ENCODE measurements at places on chromosomes 4 and X.

GRCh38 chr4:56241500-56241899 is 145.8 kb downstream of the AASDH start:
- DNase-seq = no peak

DNA sequence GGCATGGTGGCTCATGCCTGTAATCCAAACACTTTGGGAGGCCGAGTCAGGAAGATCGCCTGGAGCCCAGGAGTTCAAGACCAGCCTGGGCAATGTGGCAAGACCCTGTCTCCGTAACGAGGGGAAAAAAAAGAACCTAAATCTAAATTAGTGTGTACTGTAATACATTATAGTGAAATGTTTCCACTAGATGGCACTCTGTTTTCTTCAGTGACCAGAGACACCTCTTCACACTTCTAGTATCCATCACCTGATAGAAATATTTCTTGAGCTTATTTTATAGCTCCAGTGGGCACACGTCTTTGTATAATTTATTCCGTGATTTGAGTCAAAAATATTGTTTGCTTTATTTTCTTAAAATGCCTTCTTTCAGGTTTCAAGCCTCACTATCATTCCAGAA is 600.9 kb upstream of the DIPK2B start:
- no peak for DNase-seq

- no peak for DNase-seq
Measured at GRCh38 chr4:176383273-176384077, 63.7 kb downstream of the SPCS3 start.

- no peak for DNase-seq
Measured at GRCh38 chr4:170386971-170387370, 297.2 kb upstream of the AADAT start.

DNA sequence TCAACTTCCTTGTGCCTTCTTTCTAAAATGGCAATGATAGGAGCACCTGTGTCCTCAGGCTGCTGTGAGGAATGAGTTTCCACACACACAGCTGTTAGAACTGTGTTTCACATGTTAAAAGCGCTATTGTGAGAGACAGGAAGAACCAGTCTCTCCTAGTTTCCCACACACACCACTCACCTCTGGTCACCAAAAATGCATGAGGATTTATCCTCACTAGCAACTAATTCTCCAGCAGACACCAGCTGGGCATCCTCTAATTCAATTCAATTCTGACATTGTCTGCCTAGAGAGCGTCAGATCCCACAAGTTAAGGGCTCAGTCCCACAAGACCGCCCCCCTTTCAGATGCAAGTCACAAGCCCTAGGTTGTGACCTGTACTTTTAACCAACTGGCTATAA is 29.0 kb upstream of the SLC2A9 start:
- no peak for DNase-seq

DNA sequence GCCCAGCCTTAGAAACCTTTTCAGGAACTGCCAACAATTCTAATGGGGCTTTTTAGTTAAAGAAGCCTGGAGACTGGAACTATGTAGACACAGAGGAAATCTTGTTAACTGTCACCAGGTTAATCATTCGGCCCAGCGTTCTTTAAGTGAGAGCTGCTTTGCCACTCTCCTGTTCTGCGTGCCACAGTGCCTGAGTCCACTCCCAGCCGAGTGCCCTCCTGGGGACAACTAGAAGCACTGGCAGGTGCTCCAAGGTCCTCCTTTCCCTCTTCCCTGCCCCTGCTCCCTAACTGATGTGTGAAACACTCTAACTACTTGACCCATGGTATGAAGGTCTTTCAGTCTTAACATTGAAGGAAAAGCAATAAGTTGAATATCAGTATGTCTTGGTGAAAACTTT is 151.2 kb upstream of the TLL1 start:
- no peak for DNase-seq

DNA sequence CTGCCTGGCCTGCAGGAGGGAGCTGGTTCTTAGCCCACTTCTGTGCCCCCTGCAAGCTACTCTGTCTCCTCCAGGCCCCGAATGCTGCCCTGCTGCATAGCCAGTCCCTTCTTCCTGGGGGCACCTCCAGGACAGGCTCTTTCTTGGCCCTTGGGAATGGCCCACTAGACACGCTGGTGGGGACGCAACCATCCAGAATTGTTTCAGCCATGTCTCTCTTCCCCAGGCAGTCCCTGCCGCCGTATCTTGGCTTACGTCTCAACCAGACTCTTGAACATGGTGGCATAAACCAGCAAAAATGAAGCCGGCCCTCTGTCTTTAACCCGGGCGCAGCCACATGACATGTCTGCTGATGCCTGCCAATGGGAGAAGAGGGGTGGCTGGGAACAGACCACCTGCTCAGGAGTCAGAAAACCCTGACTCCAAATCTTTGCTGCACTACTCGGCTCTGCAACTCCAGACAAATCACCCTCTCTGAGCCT is 9.0 kb downstream of the LRPAP1 start:
- DNase-seq = no peak

DNA sequence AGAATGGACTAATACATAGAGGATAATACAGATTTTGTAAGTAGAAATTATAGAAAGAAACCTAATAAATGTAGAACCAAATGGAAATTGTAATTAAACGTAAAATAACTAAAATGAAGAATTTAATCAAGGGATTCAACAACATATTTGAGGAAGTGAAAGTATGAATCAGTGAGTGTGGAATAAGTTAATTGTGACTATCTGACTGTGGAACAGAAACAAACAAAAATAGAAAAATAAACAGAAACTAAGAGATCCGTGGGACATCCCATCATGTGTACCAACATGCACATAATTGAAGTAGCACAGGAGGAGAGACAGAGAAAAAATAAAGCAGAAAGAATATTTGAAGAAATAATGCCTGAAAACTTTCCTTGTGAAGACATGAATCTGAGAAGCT is 208.6 kb upstream of the TACR3 start:
- DNase-seq = no peak

DNA sequence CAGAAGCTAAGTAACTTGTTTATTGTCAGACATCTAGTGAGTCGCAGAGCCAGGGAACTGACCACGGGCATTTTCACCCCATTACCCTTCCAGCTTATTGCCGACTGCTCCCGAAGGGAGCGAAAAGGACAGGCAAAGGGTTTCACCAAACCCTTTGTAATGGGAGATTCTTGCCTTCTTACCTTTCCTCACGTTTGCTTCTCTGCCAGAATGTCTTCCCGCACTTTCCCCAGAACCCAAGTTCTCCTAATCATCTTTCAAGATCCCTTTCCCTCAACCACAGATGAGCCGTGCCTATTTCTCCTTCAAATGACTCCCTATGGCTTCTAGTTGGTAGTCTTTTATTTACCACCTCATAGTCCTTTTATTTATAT is 520 bp upstream of the SRP72 start:
- no peak for DNase-seq

DNA sequence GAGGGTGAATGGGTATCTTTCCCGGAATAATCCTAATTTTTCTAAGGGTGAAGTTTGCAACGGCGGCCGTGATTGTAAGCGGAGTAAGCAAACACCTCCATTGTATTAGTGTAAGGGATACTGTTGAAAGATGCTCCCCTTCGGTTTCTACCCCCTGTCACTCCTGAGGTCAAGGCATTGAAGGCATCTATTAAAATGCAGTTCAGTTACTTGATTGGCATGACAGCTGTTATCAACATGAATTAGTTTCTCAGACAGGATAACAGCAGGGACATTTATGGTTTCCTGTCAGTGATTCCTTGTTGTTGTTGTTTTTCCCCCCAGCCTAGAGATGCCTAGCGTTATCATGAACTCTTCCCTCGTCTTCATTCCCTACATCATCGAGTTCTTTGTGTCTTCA is 552 bp downstream of the SLC25A14 start:
- no peak for DNase-seq

DNA sequence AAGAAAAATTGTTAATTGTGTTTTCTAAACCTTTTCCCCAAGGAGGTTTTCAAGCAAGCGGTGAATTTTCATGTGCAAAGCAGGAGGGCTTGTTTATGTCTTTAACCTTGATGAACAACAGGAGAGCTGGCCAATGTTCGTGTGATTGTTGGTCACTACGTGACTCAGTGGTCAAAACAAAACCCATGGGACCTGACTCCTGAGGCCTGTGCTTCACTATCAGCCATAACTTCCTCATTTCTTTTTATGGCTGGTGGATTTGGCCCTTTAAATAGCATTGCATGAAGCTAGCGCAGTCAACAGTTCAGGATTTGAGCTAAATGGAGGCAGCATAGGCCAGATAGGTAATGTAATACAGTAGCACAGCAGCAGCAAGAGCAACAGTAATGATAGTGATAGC is 80.5 kb downstream of the MID1IP1 start:
- DNase-seq = no peak

DNA sequence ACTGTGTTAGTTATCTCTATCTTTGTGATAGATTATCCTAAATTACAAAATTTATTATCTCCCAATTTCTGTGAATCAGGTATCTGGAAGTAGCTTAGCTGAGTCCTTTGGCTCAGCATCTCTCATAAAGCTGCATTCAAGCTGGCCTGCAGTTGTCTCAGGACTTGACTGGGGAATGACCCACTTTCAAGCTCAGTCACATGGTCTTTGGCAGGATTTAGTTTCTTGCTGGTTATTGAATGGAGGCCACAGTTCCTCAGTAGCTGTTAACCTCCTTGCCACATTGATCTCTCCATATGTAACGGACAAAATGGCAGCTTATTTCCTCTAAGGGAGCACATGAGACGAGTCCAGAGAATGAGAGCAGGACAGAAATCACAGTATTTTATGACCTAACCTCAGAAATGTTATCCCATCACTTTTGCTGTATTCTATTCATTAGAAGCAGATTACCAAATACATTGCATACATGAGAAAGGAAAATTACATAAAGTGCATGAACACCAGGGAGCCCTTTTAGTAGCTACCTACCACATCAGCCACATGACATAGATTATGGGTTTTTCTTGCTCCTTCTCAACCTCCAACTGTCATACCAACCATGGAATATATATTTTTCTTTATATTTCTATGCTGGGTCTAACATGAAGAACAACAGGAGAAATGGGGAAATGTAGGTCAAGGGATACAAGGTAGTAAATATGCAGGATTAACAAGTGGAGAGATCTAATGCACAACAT is 730.1 kb downstream of the CCSER1 start:
- DNase-seq = no peak

DNA sequence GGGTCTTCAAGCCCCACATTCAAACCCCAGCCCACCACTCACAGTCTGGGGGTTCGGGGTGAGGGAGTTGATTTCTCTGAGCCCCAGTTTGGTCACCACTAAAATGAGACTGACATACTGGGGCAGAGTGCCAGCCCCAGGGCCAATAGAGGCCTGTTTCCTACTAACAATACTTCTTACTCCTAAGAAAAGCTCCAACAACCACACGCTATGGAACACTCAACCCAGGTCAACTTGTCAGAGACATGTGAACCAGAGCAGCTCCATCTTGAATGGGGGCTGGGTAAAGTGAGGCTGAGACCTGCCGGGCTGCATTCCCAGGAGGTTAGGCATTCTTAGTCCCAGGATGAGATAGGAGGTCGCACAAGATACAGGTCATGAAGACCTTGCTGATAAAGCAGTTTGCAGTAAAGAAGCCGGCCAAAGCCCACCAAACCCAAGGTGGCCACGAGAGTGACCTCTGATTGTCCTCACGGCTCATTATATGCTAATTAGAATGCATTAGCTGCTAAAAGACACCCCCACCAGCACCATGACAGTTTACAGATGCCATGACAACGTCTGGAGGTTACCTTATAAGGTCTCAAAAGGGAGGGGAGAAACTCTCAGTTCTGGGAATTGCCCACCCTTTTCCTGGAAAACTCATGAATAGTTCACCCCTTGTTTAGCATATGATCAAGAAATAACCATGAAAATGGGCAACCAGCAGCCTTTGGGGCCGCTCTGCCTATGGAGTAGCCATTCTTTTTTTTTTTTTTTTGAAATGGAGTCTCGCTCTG is 26.6 kb upstream of the HTRA3 start:
- DNase-seq = no peak

DNA sequence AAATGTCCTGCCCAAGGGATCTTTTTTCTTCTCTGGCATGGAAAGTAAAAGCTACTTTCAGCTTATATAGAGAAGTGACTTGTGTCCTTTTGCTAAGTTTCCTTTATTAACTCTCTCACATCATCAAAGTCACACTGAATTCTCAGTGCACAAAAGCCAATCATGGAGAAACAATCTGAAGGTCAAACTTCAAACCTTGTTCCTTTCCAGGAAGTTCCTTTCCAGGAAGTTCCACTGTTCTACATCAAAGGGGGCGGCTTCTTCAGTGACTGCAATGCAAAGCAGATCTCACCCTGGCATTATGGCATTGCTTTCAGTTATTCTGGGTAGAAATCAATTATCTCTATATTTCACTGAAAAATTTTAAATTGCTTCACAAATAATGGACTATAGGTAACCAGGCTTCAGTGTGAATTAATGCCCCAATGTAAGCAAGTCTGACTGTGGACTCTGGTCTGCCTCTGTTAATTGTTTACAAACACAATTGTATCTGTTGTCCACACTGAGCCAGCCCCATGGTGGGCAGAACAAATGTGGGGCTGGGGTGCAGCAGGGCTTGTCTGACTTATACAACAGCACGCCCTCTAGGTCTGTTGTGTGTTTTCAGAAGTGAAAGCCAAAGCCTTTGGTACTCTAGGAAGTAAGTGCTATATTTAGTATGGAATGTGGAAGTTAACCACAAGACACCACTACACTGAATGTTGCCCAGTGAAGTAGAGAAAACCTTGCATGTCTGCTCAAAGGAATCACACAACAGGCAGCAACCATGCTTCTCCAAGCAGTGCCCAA is 98.8 kb downstream of the CDS1 start:
- no peak for DNase-seq

- no peak for DNase-seq
Measured at GRCh38 chrX:12149670-12150407, 11.6 kb downstream of the FRMPD4 start.

DNA sequence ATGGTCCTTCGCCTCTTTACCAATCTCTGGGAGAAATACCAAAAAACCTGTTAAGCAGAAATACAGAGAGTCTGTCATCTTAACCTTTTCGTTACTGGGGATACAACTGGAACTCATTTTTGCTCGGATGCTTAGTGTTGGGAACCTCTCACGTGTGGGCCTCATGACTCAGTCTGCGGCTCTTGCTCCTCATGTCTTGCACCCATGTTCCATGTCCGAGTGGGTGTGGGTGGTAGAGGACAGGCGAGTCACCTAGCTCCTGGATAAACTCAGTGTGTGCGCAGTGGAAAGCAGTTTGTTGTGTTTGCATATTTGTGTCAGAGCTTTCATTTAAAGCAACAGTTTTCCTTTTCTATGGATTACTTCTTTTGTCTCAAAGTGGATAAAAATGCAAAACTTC is 70.6 kb downstream of the TNIP2 start:
- no peak for DNase-seq

- DNase-seq = no peak
Measured at GRCh38 chrX:131068945-131069719, 11.0 kb downstream of the ARHGAP36 start.

DNA sequence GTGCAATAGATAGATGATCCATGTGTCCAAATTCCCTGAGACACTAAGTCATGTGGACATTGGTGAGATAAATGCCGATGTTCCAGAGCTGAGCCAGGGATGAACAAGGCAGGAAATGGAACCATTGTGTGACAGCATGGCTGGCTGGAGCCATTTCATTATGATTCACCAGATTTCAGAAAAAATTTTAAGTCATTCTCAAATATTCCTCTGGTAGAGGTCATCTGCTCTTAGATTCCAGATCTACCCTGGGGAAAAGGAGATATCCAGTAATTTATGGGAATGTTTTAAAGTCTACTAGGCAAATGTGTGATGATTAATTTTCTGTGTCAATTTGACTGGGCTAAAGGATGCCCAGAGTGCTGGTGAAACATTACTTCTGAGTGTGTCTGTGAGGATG is 287.3 kb downstream of the STK32B start:
- DNase-seq = no peak

- no peak for DNase-seq
Measured at GRCh38 chr4:15147714-15148113, 145.4 kb downstream of the CPEB2 start.
